Activated CD4-positive, alpha-beta T cell treated with anti-CD3 and anti-CD28 coated beads, Interleukin-2, Interleukin-4, amounts not matched to agents 100 ng/mL and 50 ng/mL, durations not matched to agents 16 hours and 8 hours (primary cell): ENCODE measurements at places on chromosomes 6 and 20.
A peak's percentile ranks its signal among the peaks of the same experiment; 100 is the strongest.

GRCh38 chr6:13437218-13437996 lies 50.0 kb downstream of the GFOD1 start:
- no peak for DNase-seq

GRCh38 chr6:125983246-125983945 lies 2.9 kb upstream of the TRMT11 start:
- no peak for DNase-seq

GRCh38 chr6:39055661-39056060 lies 7.1 kb downstream of the GLP1R start:
- DNase-seq, result no peak

- no peak for DNase-seq
These were observed 7.6 kb downstream of the POLR1C start for GRCh38 chr6:43524483-43524961.

- no peak for DNase-seq
These were observed 186.7 kb downstream of the RPS12 start for GRCh38 chr6:133001040-133001565.

GRCh38 chr6:153138930-153139329 lies 7.8 kb upstream of the RGS17 start:
- DNase-seq, result no peak

DNA sequence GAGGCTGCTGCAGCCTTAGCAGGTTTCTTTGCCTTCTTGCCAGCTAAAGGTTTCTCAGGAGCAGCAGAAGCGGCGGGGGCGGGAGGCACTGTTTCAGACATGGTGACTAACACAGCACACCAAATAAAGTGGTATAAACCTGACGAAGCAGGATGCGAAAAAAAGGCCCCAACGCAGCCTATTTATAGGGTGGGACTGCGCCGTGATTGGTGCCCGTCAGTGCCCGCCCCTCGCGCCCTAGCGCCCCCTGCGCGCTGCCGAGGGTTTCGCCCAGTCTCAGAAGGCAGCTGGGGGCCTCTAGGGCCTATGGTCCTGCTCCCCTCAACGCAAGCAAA lies 55.0 kb downstream of the TRIM38 start:
- peak; percentile 89 for DNase-seq

GRCh38 chr20:39057143-39057542 lies 95.0 kb downstream of the DHX35 start:
- no peak for DNase-seq
